ENCODE measurements at places on chromosomes 5 and 9.

GRCh38 chr5:115818821-115819220 is 2.4 kb upstream of the CDO1 start:
- no peak for DNase-seq

DNA sequence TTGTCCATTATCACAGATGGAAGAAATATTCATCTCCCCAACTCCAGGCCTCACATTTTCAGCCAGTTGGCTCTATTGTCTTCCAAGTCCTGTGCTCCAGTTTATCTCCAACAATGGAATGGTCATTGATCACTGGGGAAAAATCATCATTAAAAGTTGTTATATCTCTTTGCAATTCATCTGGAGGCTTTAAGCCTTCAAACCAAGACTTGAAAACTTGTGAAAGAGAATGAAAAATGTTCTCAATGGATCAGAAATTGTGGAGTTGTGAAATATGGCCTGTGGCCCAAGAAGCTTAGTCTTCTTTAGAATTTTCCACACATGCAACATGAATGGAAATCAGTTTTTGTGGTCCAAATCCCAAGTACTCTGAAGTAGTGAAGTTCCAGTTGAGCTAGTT is 569.6 kb downstream of the EBF1 start:
- no peak for DNase-seq

- DNase-seq, result no peak
These were observed 82.3 kb upstream of the LPAR1 start for GRCh38 chr9:111120526-111120925.

- no peak for DNase-seq
These were observed 283.6 kb upstream of the PRDM9 start for GRCh38 chr5:23223846-23224245.

- peak; percentile 59 for DNase-seq
These were observed 5.0 kb downstream of the DPP7 start for GRCh38 chr9:137109250-137110146.

DNA sequence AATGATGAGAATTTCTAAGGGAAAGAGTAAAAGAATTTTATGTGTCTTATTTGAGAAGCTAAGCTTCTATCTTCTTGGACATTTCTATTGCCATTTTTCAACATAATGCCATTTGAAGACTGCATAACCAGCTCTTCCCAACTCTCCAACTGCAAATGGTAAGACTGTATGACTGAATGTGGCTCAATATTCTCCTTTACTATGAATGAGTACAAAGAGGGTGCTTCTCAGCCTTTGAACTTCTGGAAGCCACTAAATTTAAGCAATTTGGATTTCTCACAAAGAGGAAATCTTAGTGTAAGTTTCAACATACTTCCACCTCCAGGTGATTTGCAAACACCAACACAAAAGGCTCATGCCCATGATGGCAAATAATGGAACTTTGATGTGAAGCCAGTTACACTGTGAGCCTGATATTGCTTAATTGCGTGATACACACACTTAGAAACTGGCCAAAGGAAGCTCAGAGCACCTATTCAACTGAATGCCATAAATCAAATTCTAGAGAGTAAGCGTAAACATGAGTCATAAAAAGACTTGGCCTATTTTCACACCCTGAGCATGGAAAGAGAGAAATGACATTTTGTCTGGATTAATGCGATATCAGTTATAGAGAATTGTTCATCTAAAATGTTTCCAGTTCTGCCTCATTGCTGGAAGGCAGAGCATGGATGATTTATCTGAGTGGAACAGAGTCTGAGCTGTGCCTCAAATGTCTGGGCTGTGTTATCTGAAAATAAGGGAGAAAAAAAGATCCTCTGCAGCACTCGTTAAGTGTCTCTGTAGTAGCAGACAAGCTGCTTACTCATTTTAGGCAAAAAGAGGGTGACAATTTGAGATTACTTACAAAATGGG is 145.3 kb downstream of the PLK2 start:
- DNase-seq, result no peak

DNA sequence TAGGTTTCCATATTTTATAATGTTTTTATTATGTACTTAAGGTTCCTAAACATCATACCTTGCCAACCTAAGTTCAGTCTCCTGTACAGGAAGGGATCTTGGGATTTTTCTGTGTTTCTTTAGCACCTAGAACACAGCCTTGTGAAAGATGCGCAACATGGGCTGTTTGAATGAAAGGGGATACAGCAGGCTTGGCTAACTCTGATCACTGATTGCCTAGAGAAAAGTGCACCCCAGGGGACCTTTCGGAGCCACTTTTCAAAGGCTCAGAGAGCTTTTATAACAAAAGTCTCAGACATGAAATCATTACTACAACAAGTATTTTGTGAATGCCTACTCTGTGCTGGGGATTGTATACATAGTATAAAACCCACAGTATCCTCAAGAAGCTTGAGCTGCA is 261.6 kb downstream of the BNC2 start:
- no peak for DNase-seq

DNA sequence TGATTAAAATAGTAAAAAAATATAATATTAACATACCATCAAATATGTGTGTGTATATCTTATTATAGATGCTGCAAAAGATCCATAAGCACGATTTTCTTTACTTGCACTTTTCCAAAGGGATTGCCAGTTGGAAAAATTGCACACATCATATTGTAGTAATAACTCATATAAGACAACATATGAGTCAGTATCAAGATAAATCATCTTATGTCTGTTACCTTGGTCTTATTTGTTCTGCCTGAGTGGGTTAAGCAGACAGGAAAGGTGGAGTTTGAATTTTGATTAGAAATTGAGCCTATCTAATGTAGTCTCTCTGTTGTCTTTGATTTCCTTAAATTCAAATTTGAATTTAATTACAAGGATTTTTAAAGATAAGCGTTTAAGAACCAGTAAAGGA is 24.6 kb downstream of the LYSMD3 start:
- DNase-seq, result no peak

GRCh38 chr9:110832926-110833325 is 164.3 kb downstream of the MUSK start:
- DNase-seq, result no peak

- no peak for DNase-seq
These were observed 176.1 kb upstream of the MVB12B start for GRCh38 chr9:126150411-126151030.

GRCh38 chr9:75715360-75715759 is 175.1 kb upstream of the PCSK5 start:
- DNase-seq, result no peak

DNA sequence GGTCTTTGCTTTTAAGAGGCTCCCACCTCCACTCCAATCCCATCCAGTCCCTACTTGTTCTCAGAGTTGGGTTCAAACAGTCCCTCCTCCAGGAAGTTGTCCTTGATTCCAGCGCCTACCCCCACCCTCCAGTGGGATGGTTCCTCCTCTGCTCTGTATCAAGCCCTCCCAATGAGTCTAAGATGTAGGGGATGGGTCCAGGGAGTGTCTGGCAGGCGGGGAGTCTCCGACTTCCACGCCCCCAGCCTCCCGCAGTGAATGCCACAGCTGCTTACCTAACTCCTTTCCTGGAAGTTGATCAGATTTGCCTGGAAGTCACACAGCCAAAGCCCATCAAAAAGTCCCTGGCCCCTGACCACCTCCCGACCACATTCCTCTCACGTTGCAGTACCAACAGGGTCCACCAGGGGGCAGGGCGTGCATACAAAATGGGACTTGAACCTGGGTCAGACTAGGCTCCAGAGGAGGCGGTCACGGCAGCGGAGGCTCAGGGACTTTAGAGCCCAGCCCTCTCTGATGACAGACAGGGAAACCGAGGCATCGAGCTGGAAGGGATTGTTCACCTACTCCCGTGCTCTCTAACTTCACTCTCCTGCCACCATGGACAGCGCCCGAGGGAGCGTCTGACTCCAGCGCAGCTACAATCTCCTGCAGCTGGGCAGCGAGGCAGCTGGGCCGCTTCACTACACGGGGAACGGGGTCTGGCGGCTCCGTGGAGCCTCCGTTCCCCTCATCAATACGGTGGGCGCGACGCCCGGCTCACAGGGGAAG is 25.0 kb upstream of the TDRD7 start:
- peak; percentile 89 for DNase-seq

- DNase-seq, result no peak
These were observed 74.6 kb downstream of the NPR3 start for GRCh38 chr5:32785611-32786254.

- DNase-seq, result no peak
These were observed 66.1 kb downstream of the DCP2 start for GRCh38 chr5:113042491-113043243.

DNA sequence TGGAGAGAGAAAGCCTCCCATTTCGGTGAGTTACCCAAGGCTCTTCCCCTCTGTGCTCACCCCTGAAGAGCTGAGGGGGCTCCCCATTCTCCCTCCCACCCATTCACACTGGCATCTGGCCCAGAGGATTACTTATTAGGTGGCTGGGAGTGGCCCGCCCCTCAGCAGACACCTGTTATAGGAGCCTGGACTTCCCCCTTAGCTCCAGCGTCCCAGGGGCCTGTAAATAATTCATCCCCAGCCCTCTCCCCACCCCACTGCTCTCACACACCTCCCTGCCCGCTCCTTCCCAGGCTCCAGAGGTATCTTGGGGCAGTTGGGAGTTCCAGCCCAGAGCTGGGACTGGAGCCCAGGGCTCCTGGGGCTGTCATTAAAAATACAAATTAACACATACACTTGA is 11.6 kb upstream of the SLC6A7 start:
- no peak for DNase-seq

DNA sequence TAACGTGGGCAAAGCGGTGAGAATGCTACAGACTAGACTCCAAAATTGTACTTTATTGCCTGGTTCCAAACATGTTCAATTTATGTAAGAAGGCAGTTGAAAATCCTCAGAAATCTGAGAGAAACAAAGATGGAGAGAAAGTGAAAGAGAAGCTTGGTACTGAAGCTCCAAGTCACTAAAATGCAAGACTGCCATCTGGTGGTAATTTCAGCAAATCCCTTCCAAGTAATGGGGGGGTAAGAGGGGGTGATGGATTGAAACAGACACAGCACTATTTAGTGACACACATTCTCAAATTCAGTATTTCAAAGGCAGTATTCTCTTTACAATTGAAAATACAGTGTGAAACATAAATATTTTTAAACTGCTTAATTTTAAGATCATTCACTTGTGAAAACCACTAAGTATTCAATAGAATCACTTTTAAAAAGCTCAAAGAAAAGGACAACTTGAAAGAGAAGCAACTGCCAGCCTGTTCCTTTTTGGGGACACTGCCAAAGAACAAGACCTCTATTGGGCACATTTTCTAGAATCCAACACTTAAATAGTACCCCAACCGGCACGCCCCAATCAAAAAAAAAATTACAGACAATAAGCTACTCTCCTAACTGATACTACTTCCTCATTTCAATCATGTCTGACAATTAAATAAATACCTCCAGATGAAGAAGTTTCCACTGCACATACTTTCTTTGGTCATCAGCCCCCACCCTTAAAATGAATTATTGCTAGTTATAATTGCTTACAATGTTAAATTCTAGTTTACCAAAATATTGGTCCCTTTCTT is 131.5 kb downstream of the AGTPBP1 start:
- DNase-seq, result no peak

DNA sequence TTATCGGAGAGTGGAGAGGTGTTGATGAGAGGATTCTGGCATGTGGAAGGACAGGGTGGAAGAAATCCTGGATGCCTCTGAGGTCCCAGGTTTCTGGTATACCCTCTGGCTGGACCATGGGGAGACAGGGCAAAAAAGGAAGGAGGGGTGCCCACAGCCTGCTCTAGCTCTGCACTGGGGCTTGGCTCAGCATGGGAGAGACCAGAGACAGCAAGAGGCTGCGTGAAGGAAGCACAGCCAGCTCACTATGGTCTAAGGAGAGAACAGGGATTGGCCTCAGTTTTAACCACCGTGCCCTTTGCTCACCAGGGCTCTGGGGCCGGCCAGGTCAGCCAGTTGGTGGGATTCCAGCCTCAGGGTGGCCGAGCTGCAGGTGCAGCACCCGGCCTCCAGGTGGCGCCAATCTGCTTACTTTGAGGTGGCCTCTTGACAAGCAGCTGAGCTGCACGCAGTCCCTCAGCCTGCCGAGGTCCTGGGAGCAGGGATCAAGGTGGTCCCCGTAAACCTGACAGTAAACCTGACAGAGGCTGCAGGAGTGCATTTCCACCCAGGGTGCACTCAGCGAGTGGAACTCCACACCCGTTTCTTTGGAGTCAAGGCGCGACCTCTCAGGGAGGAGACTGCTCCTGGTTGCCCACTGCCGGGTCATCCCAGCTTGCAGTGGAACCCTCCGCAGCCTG is 25.0 kb upstream of the SPTLC1 start:
- DNase-seq, result peak; percentile 88

DNA sequence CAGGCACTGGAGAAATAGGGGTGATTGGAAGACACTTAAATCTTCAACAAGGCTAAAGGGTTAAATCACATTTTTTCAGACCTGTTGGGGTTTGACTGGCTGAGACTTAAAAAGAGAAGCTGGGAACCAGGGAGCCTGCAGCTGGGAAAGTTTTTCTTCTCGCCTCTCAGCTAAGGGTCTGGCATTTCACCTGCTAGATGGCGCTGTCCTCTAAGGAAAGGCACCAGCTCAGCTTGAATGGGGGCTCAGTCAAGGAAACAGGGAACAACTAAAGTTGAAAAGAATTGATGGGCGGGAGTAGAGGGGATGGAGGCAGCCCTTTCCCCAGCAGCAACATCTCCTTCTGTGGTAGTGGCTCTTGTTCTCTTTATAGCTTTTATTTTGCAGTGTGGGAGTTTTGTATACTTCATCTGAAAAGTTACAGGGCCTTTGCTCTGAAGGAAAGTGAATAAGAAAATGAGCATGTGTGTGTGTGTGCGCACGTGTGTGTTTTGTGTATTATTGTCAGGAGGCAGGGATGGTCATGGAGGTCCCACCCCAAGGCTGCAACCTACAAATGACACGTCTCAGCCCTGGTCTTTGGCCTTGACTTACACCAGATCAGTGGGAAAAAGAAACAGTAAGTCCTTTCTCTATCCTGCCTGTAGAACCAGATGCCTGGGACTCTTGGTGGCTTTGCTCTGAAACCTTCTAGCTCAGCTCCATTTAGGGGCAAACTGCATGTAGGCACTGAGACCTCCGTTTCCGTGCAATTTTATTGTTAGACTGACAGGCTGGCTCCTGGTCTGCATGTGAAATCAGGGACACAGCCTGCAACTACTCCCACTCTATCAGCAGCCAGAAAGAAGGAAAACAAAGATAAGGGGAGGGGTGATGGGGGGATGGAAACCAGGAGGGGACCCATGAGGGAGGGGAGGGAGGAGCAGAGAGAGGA is 316.2 kb upstream of the CLINT1 start:
- peak; percentile 88 for DNase-seq

- no peak for DNase-seq
These were observed 47.7 kb downstream of the MAPKAP1 start for GRCh38 chr9:125659201-125659840.

GRCh38 chr5:147935032-147935431 is 28.7 kb upstream of the C5orf46 start:
- no peak for DNase-seq

DNA sequence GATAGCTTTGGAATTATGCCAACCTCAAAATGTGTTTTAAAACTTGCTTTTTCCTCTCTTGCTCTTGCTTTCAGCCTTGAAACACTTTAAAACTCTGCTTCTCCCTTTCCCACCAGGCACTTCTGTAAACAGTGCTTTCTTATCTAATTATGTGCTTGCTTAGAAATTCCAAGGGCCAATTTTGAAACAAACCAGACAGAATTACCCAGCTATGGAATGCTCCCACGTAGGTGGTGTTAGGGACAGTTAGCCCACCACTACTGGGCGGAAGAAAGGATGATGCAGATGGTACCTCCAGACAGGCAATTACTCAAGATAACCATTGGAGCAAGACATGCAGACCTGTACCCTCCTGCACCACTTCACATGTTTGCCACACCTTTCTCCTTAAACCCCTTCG is 523.0 kb upstream of the PTPRD start:
- no peak for DNase-seq

- DNase-seq, result no peak
These were observed 50.5 kb downstream of the HACD4 start for GRCh38 chr9:20980832-20981455.

- DNase-seq, result no peak
These were observed 2.1 kb downstream of the PAPPA start for GRCh38 chr9:116155698-116156039.

All from right cardiac atrium (tissue), 5 donors.